Fibroblast of upper back skin (primary cell): ENCODE measurements at places on chromosomes 2 and 18.

DNA sequence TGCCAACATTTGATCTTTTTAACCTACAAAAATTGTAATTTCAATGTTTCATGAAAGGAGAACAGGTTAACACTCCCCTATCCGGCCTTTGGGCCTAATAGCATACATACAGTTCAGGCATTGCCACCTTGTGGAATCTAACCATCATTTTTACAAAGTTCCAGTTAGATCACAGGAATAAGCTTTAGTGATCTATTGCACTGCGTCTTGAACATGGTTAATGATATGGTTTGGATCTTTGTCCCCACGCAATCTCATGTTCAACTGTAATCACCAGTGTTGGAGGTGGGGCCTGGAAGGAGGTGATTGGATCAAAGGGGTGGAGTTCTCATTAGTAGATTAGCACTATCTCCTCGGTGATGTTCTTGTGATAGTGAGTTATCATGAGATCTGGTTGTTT is 58.2 kb upstream of the NEUROD1 start:
- no peak for DNase-seq

GRCh38 chr2:36147670-36148390 is 207.7 kb upstream of the CRIM1 start:
- no peak for DNase-seq

GRCh38 chr2:128621074-128621473 is 302.4 kb upstream of the HS6ST1 start:
- DNase-seq: no peak

DNA sequence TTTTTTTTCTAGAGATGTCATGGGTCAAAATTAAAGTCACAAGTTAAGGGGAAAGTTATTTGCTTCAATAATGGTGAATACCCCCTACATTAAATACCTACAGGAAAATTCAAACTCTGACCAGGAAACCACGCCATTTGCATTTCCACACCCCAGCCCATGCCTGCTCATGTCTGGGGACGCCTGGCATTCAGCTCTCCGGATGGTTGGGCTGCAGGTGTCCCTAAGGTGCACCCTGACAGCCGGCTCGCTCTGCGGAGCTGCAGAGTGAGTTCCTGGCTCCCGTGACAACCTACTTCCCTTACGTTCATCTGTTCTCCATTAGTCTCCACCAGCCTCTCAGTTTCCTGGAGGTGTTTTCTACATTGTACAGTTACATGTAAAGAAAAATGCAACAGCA is 122.7 kb upstream of the RIOK3 start:
- DNase-seq: no peak

DNA sequence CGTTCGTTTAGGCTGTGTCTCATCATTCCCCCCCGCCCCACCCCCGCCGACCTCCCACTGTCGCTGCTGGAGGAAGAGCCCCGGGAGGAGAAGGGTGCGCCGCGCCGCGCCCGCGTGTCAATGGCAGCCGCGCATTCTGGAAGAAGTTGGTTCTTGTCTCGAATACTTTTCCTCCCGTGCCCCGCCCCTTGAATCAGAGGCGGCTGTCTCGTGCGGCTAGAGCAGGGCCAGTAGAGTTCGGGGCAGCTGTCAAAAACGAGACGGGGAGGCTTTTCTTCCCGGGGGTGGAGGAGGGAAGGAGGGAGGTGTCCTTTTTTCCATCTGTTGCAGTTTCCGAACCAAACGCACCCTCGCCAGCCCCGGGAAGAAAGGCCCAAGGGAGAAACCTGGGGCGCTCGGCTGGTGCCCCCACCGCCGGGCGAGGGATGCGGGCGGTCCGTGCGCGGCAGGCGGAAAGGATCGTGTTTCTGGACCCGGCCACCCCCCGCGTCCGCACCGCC is 410 bp upstream of the TGIF1 start:
- DNase-seq: peak; percentile 87

DNA sequence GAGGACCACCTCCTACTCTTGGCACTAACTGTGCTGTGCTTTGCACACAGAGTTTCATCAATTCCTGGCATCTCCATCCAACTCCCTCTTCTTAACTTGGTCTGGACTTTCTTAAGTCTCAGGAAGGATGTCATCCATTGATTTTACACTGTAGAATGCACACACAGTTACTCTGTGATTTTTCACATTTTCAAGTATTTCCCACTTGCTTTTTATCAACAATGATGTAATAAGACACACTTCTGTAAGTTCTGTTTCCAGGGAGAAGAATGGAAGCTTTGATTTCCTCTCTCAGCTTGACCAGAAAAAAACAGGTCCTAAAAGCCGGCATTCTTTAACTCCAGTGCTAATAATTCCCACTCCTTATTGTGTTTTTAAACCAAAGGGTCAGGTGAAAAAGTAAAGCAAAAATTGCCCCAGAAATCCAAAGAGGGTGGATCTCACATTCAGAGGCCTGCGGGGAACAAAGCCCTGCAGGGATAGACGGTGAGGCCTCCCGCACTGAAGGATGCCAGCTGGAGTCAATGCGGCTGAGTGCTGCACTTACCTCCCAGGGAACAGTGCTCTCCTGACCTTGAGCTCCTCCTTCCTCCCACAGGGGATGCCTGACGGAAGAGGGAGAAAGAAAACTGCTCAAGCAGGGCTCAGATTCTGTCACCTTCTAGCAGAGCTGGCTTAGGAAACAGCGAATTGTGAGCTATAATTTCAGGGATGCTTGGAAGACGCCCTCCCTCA is 83.1 kb downstream of the PDCL3 start:
- no peak for DNase-seq

DNA sequence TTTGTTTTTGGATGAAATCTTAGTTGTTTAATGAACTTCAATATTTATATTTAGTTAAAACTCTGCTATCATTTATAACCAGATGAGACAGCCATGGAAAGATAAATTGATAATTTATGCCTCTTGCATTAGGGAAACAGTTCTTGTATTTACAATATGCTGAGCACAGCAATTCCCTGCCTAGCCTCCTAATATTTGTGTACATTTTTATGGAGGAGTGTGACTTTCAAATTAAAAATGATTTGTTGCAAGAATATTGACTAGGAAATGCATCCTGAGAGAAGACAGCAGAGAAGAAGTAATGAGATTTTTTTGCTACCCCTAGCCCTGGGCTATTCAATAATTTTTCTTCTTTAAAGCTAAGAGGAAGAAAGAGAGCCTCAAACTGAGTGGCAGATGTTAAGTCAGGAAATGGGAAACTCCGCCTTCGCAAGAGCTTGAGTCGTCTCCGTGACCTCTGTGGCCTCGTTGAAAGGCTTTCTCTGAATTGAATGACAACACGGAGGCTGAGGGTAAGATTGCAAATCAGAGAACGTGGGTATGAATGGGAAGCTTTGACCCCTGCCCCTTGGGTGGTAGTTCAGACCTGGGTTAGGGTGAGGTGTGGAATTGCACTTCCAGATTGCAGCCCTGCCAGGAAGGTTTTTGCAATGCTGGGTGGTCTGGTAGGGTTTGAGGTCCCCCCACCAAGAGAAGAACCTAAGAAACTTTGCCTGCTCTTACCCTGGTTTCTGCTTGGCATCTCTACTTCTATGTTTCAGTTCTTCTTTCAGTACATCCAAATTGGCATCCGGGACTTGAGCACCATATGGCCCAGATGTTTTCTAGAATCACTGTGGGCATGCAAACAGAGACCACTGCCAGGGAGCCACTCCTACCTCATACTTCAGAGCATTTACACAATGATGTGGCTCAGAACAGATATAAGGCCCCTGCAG is 210.3 kb upstream of the RBMS1 start:
- DNase-seq: no peak

- no peak for DNase-seq
These were observed 37.6 kb upstream of the PMAIP1 start for GRCh38 chr18:59861963-59862819.

DNA sequence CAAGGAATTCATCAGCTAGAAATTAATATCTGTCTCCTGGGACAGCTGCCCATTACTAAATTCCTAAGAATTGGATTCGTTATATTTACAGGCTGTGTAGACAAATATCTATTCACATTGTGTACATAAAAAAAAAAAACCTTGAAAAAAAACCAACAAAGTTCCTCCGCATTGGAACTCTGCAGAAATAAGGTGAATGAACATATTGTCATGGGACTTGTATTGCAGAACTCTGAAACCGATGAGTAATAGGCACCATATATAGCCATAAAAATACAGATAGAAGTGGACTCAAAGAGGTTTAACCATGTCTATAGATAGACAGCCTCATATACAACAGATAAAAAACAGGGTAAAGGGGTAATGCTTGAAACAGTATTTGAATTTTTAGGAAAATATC is 909.9 kb upstream of the CHAC2 start:
- peak; percentile 20 for DNase-seq

GRCh38 chr2:27051902-27052645 is 606 bp downstream of the AGBL5 start:
- DNase-seq: no peak

- DNase-seq: no peak
These were observed 13.6 kb downstream of the SAG start for GRCh38 chr2:233321166-233321565.

DNA sequence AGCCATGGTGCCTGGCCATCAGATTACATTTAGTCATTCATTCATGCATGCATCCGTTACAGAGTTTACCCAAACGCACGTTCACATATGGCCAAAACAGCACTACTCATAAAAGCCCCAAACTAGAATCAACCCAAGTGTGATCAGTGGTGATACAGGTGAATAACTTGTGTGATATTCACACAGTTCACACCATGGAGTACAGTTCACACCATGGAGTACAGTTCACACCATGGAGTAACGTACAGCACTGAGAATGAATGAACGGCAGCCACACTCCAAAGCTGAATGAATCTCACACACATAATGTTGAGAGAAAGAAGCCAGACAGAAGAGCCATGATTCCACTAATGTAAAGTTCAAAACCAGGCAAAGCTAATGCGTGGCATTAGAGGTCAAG is 12.3 kb upstream of the SLC66A3 start:
- DNase-seq: no peak

DNA sequence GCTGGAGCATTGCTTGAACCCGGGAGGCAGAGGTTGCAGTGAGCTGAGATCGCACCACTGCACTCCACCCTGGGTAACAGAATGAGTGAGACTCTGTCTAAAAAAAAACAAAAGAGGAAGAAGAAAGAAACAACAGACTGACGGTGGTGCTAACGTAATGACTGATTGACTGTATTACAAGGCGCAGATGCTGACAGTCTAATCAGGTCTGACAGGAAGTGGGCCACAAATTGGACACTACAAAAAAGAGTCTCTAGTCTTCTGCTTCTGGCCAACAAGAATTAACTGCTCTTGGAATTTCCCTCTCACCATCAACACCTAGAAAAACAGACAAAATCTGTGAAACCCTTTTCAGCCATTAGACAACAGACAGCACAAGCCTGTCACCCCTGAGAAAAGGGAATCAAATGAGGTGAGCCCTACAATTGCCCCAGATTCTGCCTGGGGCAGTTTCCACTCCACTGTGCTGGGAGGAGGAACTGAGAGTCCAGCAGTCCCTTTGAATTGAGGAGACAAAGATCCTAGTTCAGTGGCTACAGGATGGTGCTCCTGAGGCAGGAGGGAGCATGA is 43.3 kb downstream of the SNED1 start:
- DNase-seq: no peak

DNA sequence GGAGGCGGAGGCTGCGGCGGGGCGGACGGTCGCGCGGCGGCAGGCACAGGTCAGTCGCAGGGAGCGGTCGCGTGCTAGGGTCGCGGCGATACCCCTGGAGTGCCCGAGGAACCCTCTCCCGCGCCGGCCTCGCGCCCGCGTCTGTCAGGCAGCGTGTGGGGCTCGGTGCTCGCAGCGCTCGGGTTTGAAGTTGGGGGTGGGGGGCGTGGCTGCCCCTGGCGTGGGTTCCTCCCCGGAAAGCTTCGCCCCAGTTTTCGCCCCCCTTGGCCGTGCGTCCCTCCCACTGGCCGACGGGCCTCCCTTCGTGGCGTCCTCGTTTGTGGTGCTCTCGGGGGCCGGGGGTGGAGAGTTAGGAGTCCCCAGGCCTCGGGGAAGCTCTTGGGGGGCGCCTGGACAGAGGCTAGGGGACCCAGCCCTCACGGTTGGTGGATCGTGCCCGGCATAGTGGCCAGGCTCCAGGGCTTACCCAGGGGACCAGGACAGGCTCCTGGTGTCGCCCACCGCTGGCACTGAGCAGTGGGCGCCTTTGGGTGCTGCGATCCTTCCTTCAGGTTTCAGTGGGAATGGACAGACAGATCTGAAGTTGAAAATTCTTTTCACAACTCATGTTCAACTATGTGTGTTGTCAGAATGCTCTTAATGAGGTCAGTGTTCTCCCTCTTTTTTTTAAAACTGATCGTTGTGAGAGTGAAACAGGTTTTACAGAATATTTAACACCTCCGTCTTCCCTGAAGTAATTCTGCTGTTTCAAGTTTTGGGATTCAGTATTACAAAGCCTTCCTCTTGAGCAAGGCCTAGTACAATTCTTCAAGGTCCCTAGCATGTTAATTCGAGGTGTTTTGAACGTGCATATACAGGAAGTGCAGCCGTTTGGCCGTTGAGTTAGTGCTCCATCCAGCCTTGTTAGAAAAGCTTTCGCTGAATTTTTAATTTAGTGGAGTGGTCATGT is 604 bp downstream of the RALBP1 start:
- peak; percentile 22 for DNase-seq

DNA sequence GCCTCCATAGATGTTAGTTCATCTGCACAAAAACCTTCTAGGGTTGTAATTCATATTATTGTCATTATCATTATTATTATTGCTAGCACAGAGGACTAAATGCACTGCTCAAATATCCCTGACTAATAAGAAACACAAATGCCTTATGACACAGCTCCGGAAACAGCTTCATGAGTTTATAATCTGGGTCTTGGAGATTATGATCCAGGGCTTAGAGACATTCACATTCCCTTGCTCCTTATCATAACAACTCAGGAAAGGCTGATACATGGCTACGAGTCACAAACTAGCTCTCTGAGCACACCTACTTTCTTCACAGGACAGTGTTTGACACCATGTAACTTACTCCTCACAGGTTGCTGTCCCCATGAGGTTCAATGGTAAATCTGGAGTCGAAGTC is 102.2 kb upstream of the TTC39C start:
- no peak for DNase-seq

- DNase-seq: no peak
These were observed 42.9 kb upstream of the TMEM178A start for GRCh38 chr2:39622860-39623259.

DNA sequence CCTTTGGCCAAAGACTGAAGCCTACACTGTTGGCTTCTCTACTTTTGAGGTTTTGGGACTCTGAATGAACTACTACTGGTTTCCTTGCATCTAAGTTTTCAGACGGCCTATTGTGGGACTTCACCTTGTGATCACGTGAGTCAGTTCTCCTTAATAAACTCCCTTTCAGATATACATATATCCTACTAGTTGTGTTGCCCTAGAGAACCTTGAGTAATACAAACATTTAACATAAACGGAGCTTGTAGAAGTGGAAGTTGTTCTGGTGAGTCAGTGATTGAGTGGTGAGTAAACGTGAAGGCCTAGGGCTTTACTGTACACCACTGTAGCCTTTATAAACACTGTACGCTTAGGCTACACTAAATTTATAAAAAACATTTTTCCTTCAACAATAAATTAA is 107.2 kb upstream of the CDH2 start:
- DNase-seq: peak; percentile 32

- no peak for DNase-seq
These were observed 104.2 kb upstream of the SPRED2 start for GRCh38 chr2:65536596-65536995.
